Astrocyte of the cerebellum (primary cell): ENCODE measurements at places on chromosomes 7 and 10.

- no peak for DNase-seq
Measured at GRCh38 chr10:14412624-14413023, 81.9 kb upstream of the FRMD4A start.

- no peak for DNase-seq
Measured at GRCh38 chr10:16360001-16360400, 76.8 kb upstream of the PTER start.

- no peak for DNase-seq
Measured at GRCh38 chr10:75058161-75058560, 53.3 kb upstream of the SAMD8 start.

- no peak for DNase-seq
Measured at GRCh38 chr10:132844069-132844809, 58.3 kb upstream of the NKX6-2 start.
